ENCODE measurements at places on chromosomes 4 and X.

DNA sequence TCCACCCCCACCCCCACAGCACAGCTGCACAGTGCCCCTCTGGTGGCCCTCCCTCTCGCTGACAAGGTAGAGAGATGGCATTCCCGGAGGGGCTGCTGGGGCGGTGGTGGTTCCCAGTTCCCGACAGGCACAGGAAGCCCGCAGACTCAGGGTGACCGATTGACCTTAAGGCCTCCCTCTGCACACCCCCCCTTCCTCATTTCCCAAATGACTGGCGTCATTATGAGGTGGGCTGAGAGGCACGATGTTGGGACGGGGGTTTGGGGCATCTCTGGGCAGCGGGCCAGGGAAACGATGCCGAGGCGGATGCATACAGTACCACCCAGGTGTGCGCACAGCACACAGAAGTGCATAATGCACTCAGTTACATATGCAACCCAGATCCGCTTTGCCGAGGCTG is 3.5 kb upstream of the TIMP1 start:
- no peak for DNase-seq

DNA sequence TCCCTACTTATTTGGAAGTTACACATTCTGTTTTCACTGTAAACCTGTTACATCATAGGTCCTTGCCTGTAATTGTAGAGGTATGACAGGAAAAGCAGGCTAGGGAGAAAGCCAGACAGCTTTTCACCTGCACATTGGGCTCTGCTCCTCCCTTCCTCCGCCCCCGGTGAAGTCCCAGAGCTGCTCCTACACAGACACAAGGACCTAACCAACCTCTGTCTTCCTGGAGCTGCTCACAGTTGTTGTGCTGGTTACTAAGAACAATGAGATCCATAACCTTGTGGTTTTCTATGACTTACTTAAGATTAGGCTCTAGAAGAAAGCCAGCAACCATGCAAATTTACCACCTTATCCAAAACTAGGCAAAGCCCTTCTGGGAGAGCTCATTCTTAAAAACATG is 40.0 kb downstream of the MOSPD2 start:
- DNase-seq: no peak

- no peak for DNase-seq
Observed at GRCh38 chrX:48579259-48579658, 5.0 kb downstream of the RBM3 start.

- no peak for DNase-seq
Observed at GRCh38 chrX:40570346-40571093, 10.2 kb upstream of the ATP6AP2 start.

DNA sequence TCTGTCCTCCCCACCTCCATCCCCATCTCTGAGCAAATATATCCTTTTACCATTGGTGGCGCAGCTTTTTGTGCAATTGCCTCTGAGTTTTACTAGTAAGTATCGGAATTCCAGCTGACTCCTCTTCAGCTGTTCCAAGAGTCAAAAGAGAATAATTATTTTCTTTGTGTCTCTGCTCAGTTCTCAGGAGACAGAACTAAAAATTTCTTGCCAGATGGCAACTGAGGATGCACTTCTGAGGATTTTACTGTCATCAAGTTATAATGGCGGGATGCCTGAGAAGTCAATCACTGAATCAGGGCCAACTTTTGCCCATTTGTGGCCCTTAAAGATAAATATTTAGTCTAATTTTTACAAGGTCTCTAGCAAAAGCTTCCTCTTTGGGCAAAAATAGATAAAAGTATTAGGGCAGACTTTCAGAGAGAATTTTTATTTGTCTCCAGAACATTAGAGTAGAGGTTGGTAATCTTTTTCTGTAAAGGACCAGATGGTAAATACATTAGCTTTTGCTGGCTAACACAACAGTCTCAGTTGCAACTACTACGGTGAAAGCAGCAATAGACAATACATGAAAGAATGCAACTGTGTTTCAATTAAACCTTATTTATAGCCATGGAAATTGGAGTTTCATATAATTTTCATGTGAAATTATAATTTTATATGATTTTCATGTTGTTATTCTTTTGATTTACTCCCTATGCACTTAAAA is 15.6 kb upstream of the ADGRA3 start:
- DNase-seq: no peak

GRCh38 chrX:80335062-80335830 is 85.0 kb upstream of the TENT5D start:
- DNase-seq: no peak

DNA sequence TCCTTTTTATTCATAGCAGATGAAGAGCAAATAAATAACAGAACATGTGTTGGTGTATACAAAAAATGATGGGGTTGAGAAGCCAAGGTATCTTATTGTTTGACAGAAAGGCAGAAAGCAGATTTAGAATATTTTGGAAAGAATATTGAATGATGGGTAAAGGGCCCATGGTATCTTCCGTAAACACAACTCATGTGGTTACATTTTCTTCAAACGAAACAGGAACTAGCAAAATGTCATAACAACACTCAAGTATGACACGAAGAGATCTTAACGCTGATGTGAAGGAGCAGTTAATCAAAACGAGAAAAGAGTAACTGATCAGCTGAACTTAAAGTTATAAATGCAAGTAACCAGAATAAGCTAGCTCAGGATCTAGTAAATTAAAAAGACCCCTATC is 195.7 kb upstream of the GK2 start:
- peak; percentile 10 for DNase-seq

- no peak for DNase-seq
Observed at GRCh38 chrX:116749943-116750342, 287.2 kb upstream of the CT83 start.

- DNase-seq: no peak
Observed at GRCh38 chrX:130719413-130719812, 183.6 kb downstream of the ENOX2 start.

- no peak for DNase-seq
Observed at GRCh38 chr4:184441461-184442313, 32.7 kb downstream of the IRF2 start.

GRCh38 chr4:127849505-127850234 is 31.0 kb upstream of the PLK4 start:
- no peak for DNase-seq
